ENCODE measurements at places on chromosomes 12 and 14. TPM values are rescaled to one million over a fixed set of nuclear protein-coding genes. Genes with fewer than 3 reads are reported as not detected.

Gene CYP46A1
- total RNA-seq: 0.39 TPM

DNA sequence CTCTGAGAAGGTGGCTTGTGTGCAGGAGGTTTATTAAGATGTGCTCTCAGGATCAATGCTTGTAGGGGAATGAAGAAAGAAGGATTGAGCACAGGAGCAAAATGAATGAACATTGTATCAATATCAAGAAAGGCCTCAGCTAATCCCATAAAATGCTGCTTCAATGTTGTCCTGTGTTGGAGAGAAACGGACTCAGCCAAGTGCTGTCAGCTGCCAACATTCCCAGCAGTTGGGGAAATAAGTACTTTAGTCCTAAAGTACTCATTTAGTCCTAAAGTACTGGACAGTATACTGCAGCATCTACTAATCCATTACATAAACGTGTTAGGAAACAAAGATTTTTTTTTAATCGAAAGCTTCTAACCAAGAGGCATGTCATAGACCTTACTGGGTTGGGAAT lies 255.9 kb downstream of the SEC23A start:
- H3K36me3 ChIP-seq: no peaks in the 10 kb centered on the region
- DNase-seq: no peak
- H3K4me1 ChIP-seq: no peaks in the 10 kb centered on the region

DNA sequence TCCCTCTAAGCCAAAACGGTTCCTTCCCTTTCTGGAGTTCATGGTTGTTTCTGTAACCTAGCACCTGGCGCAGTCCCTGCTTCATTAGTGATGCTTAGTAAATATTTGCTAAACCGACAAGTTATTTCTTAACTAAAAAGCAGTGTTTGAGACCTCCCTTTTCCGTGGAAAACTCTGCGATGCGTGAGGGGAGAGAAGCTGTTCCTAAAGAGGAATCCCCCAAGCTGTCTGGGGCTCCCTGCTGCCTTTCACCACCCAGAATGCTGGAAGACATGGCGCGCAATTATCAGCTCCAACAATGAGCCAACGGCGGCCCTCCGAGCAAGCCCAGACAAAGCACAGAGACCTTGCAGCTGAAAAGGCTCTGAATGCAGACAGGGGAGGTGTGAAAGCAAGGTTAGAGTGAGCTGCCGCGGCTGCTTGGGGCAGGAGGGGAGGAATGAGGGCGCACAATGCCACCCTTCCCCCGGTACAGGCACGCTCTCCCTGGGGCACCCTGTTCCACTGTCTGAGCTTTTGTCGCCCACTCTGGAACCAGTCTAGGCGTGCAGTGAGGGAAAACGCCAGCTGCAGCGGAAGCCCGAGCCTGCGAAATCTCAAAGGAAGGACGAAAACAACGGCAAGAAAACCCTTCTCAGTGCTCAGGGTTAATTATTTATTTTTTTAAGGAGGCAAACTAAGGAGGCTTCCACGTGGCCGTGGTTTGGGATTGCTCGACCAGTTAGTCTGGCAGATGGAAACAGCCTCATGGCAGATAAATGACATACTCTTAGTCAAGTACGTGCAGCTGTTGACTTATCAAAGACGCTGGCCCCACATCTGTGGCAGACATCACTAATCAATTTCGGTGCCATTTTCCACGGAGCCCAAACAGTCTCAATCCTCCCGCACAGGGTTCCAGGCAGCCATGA lies 66.3 kb downstream of the RBM19 start:
- no peaks in the 10 kb centered on the region for H3K27me3 ChIP-seq
- no peak for DNase-seq
- no peaks in the 10 kb centered on the region for H3K4me1 ChIP-seq
- H3K36me3 ChIP-seq: peaks cover 35% of the 10 kb centered on the region
- no peak overlapping the region for H3K4me3 ChIP-seq

- DNase-seq: no peak
- peak overlapping the region; percentile 59 for H3K4me3 ChIP-seq
- peaks cover 5% of the 10 kb centered on the region for H3K36me3 ChIP-seq
- H3K27me3 ChIP-seq: no peaks in the 10 kb centered on the region
- H3K4me1 ChIP-seq: peaks cover 2% of the 10 kb centered on the region
These were observed 50.7 kb downstream of the A2M start for GRCh38 chr12:9064815-9065606.

- no peak for DNase-seq
- no peaks in the 10 kb centered on the region for H3K36me3 ChIP-seq
- H3K27ac ChIP-seq: no peak overlapping the region
- H3K27me3 ChIP-seq: no peaks in the 10 kb centered on the region
These were observed 10.1 kb upstream of the TWF1 start for GRCh38 chr12:43816168-43816567.

GRCh38 chr12:14883686-14884085 lies 2.0 kb downstream of the MGP start:
- peaks cover 12% of the 10 kb centered on the region for H3K4me1 ChIP-seq
- no peak overlapping the region for H3K27ac ChIP-seq
- H3K27me3 ChIP-seq: peaks cover 3% of the 10 kb centered on the region
- H3K36me3 ChIP-seq: no peaks in the 10 kb centered on the region
- no peak for DNase-seq

DNA sequence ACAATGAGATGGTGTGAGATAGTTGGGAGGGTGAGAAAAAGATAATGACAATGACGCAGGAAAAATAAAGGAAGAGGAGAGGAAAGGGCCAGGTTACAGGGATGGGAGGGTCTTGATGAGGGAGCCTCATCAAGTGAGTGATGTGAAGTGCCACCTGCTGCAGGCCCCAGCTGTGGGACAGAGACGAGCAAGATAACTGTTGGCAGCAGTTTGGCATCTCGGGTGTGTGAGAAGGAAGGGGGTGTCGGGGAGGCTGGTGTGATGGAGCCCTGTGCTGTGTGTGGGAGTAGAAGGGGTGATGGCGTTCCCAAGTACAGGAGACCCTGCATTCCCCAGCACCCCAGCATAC lies 11.4 kb upstream of the TAC3 start:
- no peaks in the 10 kb centered on the region for H3K27me3 ChIP-seq
- DNase-seq: no peak
